ENCODE measurements at places on chromosomes 7 and 10.

DNA sequence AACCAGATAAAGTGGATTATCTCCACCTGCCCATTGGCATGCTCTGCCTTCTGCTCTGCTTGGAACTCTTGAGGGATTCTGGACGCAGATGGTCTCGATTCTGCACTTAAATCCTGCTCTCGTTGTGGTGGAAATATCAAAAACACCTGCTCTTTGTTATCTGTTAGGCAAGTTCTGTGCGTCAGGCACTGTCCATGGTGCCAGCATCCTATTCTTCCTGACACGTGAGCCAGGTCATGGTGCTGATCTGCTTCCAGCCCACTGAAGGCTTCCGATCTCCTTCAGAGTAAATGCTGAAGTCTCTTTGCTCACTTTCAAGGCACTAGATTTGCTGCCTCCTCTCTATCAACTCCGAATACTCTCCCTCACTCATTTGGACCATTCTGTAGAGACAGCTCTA lies 505.6 kb downstream of the HTR7 start:
- no peak for DNase-seq

DNA sequence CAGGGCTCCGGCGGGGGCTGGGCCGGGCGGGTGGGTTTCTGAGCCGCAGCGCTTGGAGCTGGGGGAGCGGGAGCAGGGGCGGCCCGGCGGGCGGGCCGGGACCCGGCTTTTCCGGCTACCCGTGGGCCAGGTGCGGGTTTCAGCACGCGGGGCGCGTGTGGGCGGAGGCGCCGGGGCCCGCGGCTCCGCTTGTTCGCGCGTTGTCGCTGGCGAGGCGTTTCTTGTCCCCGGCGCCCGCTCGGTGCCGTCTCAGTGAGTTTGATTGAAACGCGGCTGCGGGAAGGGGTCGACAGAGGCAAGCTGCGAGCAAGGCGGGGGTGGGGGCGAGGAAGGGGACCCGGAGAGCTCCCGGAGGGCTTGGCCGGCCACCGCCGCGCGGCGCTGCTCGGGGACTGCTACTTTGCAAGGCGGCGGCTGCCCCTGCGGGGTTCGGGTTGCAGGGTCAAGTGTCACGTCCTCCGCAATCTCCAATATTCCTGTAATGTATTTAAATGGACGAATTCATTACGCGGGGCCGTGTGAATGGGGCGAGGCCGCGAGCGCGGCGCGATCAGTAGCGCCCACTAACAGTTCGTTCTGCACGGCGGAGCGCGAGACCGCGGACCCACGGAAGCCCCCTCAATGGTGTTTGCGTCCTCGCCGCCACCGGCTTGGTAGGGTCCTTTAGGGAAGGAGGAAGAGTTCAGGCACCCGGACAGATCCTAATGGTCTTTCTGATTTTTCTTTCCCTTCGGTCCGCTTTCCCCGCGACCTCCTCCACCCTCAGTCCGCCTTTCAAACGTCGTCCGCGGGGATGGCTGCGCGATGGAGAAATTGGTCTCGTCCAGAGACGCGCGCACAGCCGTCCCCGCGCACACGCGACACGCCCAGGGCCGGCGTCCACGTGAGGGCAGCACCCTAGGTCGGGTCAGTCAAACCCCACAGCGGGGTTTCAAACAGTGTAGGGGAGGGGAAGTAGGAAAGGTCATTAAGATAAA lies 76.9 kb downstream of the INSIG1 start:
- no peak for DNase-seq

DNA sequence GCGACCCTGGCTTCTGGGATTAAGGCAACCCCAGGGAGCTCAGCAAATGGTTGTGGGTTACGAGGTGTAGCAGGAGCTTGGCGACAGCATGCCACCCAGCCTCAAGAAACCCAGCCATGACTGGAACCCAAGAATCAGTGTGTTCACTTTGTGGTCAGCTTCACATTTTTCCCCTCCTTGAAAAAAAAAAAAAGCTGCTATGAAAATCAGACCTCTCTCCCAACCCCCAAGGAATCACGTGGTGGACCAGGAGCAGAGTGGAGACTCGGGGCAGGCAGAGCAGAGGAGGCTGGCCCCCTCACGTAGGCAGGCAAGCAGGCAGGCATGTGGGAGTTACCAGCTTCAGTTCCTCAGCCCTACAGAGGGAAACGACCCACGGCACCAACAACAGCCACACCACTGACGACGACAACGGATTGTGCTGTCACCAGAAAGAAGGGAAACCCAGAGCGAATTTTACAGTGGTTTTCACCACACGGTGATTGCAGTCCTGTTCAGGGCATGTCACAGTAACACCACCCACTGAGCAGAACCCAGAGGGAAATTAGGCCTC lies 203.4 kb downstream of the SLC25A13 start:
- DNase-seq = no peak

- DNase-seq = no peak
Measured at GRCh38 chr7:128954830-128955802, 17.4 kb downstream of the IRF5 start.

DNA sequence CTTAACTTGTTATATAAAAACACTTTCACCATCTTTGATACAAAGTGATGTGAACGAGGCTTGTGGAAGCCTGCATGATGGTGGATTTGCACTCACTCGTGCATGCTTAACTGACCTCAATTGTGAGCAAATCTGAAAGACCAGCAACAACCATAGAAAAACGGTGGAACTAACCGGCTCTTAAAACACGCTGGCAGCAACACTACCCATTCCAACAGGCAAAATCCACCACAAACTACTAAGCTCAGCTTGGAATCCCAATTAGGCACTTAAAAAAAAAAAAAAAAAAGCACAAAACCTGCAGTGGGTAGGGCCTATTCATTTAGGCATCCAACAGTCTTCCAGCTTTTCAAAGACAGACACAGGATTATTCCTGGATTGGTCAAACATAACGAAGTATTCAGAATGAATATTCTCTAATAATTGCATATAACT lies 1.8 kb downstream of the GDI2 start:
- peak; percentile 30 for DNase-seq

GRCh38 chr7:136874393-136875032 lies 6.1 kb downstream of the CHRM2 start:
- no peak for DNase-seq

DNA sequence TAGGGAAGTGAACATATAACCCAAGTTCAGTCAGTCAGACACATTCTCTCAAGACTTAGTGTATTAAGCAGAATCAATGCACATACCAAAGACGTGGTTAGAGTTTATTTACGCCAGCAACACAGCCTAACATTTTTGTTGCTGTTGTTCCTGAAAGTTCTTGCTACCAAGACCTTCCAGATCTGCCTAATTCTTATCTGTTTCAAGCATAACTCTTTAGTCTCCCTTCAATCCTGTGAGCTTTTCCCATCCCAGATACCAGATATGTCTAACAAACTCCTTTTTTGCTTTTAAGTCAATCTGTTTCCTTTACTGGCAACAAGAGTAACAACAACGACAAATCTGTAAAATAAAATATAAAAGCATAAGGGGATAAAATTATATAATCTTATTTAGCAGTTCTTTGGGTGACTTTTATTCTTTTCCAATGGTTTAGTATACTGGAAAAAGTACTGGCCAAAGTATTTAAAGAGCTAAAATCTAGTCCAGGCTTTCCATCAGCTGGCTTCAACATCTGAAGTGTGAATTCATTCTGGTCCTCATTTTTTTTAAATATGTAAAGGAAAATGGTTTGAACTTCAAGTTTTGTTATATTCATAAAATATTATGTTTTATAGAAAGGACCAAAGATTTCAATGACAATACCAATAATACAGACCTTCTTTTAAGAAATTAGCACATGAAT lies 193.8 kb downstream of the IMMP2L start:
- DNase-seq = no peak

- DNase-seq = no peak
Measured at GRCh38 chr7:15446722-15447121, 115.1 kb downstream of the AGMO start.

- DNase-seq = no peak
Measured at GRCh38 chr7:86201767-86202166, 441.9 kb upstream of the GRM3 start.

DNA sequence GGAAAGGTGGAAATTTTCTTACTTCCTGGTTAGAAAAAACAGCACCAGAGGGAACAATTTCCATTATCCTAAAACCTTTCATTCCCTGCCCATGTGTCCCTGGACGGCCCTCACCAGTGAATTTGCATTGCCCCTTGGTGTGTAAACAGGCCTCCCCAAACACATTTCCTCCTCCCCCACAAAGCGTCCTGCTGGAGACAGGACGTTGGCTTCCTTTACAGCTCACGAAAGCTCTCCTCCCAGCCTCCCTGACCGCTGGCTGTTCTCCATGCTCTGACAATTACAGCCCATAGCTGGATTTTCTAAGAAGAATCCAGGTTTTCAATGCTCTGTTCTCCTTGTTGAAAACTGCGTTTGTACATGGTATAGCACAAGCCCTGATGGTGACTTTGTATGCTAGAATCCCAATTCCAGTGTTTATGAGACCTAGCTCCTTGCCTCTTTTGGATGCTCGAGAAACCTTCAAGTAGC lies 724.2 kb upstream of the CELF2 start:
- peak; percentile 45 for DNase-seq

GRCh38 chr10:34580643-34581042 lies 234.5 kb downstream of the PARD3 start:
- DNase-seq = no peak

- no peak for DNase-seq
Measured at GRCh38 chr10:44102726-44103255, 282.1 kb downstream of the CXCL12 start.

DNA sequence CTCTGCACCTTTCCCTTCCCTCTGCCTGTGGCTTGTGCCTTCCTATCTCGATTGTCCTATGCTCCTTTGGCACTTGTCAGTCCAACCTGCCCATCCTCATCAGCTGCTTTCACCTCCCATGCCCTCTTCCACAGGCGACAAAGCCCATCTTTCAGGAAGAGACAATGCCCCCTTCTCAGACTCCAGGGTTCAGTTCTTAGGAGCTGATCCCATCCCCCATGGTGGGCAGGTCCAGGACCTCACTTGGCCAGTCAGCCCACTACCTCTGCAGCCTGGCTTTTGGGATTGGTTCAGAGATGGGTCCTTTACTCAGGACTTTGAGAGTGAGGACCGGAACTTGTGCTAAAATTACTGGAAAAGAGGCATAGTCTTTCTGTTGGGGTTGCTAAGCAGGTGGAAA lies 74.0 kb upstream of the NANOS1 start:
- no peak for DNase-seq

DNA sequence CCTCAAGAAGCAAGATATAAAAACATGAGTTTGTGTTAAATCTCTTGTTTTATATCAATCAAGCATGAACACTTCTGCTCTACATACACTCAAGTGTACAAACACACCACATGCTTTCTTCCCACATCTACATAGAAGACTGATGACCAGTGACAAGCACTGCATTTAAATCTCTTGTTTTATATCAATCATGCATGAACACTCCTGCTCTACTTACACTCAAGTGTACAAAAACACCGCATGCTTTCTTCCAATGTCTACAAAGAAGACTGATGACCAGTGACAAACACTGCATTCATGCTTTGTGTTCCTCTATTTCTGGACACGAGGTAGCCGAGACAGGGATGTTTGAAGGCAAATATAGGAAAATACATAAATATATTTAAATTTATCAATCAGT lies 642.0 kb upstream of the PFKP start:
- DNase-seq = no peak

DNA sequence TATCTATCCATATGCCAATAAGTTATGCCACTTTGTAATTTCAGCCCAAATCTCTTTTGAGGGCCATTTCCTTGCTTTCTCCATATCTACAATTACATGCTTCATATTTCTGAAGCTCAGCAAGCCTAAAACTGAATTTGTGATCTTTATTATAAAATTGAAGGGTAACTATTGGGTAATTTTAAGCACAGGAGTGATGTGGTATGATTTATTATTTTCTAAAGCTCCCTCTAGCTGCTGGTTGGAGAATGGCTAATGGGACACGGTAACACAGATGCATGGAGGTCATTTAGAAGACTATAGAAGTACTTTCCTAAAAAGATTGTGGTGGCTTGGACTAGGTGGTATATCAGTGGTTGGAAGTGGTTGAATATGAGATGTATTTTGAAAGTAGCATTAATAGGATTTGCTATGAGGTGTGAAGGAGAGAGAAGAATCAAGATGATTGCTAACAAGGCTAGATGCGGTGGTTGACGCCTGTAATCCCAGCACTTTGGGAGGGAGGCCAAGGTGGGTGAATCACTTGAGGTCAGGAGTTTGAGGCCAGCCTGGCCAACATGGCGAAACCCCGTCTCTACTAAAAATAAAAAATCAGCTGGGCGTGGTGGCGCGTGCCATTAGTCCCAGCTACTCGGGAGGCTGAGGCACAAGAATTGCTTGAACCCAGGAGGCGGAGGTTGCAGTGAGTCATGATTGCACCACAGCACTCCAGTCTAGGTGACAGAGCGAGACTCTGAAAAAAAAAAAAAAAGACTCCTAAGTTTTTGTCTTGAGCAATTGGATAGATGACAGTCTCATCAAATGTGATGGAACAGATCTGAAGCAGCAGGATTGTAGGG lies 13.9 kb downstream of the KLHDC10 start:
- DNase-seq = no peak

GRCh38 chr10:82340166-82340565 lies 465.2 kb downstream of the NRG3 start:
- DNase-seq = no peak
